ENCODE measurements at places on chromosomes 4 and X.
A peak's percentile ranks its signal among the peaks of the same experiment; 100 is the strongest.

DNA sequence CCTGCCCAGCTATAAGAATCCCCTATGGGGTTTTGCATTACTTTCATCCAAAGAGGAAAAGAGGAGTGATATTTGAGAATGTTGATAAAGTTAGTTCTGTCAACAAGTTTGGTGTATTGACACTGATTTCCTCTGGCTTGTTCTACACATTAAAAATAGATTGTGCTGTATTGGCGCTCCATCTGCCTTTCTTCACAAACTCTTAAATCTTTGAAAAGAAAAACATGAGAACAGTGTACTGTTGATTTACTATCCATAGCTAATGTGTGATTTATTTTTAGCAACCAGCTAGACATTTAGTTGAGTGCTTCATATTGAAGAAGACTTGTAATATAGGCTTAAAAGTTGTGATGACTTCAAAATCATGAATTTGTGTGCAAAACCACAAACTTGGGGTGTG, 261.2 kb upstream of the ANKRD50 start:
- no peak for DNase-seq

GRCh38 chrX:8345473-8345872, 119.2 kb upstream of the VCX3B start:
- DNase-seq = peak; percentile 42

DNA sequence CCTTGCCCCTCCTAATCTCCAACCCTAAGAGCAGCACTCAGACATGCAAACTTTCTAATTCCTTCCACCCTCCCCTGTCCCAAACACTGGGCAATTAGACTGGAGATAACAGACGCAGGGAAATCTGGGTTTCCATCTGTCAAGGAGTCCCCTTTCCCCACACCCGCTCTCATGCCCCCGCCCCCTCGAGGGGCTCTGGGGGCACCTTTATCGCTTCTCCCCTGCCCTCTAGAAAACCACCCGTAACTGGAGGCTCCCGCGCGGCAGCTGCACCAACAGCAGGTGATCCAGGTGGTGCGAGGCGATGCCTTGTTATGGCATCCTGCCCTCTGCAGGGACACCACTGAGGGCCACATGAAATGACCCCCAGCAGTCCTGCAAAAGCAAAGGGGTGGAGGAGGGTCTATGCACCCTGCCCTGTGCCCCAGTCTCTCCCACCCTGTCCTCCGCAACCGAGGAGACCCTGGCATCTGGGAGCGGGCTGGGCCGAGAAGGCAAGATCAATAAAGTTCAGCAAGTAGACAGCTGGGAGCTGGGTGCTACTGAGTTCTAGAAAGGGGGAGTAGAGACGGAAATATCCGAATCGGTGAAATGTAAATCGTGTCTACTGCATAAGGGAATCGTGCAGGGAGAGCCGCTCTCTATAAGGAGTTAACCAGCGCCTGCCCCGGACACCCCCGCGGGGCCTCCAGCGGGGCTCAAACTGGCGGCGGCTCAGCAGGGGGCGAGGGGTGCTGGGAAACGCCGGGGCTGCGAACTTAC, 1.6 kb downstream of the KCTD8 start:
- no peak for DNase-seq

- no peak for DNase-seq
These were observed 109.1 kb upstream of the MED14 start for GRCh38 chrX:40844471-40844870.

- DNase-seq = no peak
These were observed 36.3 kb upstream of the FAT1 start for GRCh38 chr4:186759990-186760389.

DNA sequence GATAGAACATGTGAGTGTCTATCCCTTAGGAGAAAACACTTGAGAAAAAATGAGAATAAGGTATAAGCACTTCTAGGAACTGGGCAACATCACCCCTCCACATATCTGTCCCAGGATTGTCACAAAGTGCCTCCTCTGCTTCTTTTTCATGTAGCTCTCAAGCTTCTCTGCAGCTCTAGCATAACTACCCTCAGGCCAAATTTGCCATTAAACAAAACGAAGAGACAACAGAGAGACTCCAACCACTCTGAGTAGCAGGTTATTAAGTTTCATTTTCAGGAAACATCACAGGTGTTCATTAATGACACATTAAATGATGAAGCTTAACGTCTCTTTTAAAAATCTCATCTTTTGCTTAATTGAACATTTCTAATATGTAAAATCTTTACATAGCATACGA, 580.0 kb downstream of the GALNTL6 start:
- DNase-seq = no peak

- no peak for DNase-seq
These were observed 448.2 kb upstream of the FAT1 start for GRCh38 chr4:187171706-187172339.

All from epithelial cell of proximal tubule (primary cell).